ENCODE measurements at places on chromosomes 1 and 21.

- DNase-seq = peak; percentile 44
Measured at GRCh38 chr1:152084853-152085252, 4.0 kb downstream of the TCHHL1 start.

GRCh38 chr1:228010921-228011320 is 4.1 kb downstream of the WNT3A start:
- DNase-seq = no peak

DNA sequence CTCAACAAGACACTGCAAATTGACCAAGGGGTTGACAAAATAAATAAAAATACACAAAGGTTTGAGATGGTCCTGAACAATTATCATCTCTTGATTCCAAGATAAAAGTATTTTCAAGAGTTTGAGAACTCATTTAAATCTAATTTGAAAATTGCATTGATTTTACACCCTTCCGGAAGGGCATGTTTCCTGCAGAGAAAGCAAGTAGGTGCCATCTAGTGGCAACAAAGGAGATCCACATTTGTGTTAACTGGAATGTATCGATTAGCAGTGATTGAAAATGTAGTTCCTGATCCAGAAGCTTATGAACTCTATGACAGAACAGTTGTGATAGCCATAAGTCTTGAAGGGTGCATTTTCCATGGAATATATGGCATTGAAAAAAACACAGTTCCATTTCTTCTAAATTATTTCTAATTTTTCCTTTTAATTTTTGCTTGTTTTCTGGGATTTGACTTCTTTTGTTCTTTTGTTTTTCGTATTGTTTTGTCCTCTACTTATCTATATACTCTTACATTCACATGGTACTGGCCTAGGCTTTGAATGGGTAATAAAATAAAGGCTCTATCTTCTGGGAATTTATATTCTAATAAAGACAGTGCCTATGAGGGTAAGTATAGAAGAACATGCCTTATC is 143.7 kb downstream of the DNM3 start:
- DNase-seq = no peak

- DNase-seq = no peak
Measured at GRCh38 chr1:145916745-145917144, 1.8 kb downstream of the PEX11B start.

- DNase-seq = no peak
Measured at GRCh38 chr1:182367926-182368325, 23.7 kb downstream of the GLUL start.

- no peak for DNase-seq
Measured at GRCh38 chr1:147821883-147822282, 61.5 kb upstream of the GJA5 start.

DNA sequence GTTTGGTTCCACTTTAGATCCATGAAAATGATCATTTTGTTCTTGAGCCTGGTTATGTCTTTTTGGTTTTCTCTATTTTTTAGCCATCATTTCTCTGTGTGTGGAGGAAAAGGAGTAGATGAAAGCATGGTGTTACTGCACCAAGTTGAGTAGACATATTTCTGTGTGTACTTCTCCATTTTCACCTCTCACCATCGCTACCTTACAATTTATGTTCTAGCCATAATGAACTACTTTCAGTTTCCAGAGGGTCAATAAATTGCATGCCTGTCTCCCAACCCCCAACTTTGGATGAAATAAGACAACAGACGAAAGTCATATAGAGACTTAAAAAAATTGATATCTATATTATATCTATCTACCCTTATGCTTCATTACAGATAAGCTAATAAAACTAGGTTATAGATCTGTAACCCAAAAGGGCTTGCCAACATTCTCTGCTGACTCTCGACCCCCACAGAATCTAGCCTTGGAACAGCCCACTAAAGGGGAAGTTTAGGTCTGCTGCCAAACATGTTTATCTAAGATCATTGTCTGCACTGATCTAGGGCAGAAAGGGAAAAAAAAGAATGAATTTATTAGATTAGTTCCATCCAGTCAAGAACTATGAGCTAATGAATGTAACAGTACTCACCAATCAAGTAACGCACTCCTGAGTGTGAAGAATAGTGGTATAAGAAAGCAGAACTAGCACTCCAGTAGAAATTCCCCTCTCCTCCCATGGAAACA is 7.5 kb upstream of the MAN1A2 start:
- DNase-seq = peak; percentile 41

Measured in CMK (cell line).